ENCODE measurements at places on chromosomes 4 and X.
A peak's percentile ranks its signal among the peaks of the same experiment; 100 is the strongest.

DNA sequence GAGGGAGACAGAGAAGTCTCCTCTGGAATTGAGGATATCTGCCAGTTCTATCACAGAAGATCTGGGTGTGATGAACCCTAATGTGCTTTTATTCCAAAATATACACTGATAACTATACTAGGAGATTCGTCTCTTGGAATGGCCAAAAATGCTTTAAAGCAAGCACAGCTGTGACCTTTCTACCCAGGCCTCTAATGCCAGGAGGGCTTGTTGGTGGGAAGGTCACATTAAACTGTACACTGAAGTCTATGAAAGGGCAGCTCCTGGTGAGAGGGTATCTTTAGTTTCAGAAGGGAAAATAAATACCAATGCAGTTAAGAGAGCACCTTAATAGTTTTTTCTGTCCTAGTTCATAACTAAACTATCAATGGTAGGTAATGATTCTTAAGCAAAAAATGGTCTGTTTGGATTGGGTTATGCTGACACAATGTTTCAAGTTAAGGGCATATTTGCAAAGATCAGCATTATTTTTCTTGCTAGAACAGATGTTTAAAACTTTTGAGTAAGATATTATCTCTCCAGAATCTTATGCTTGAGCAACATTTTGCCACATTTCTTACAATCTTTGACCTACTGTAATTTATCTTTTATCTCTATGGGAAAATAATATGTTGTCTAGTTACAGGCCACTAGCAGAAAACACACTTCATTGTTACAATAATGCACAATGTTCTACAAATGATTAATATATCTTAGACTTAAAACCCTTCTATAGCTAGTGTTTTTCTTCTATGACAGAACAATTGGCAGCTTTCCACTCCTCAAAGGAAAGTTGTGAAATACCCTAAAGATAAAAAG, 59.6 kb downstream of the SEC24D start:
- DNase-seq = no peak

- no peak for DNase-seq
Measured at GRCh38 chr4:107531927-107532326, 188.1 kb downstream of the PAPSS1 start.

DNA sequence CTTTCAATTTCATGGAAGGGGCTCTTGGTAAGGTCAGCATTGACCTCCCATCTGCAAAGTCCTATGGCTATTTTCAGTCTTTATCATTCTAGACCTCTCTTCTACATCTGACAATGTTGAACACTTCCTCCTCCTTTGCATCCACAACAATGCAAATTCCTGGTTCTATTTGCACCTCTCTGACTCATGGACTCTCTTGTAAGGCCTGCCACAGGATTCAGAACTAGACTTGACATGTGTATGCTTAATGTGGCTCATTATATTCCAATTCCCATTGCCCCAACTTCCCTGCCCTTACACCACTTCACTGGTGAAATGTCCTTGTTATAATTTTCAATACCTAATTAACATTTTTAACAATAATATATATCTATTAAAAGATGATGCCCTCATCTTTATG, 314.3 kb upstream of the FGF13 start:
- DNase-seq = no peak

- DNase-seq = no peak
Measured at GRCh38 chr4:146590801-146591200, 47.9 kb upstream of the POU4F2 start.

- DNase-seq = no peak
Measured at GRCh38 chr4:68748181-68748991, 67.4 kb upstream of the UGT2B10 start.

DNA sequence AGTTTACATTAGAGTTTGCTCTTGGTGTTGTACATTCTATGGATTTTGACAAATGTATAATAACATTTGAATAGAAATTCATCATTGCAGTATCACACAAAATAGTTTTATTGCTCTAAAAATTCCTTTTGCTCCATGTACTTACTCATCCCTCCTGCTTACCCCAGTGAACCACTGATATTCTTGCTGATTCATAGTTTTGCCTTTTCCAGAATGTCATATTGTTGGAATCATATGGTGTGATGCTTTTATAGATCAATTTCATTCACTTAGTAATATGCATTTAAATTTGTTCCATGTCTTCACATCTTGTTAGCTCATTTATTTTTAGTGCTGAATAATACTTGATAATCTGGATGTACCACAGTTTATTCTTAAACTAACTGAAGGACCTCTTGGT, 1593.2 kb downstream of the C4orf33 start:
- no peak for DNase-seq

- no peak for DNase-seq
Measured at GRCh38 chr4:188841523-188841922, 702.3 kb downstream of the TRIML1 start.

DNA sequence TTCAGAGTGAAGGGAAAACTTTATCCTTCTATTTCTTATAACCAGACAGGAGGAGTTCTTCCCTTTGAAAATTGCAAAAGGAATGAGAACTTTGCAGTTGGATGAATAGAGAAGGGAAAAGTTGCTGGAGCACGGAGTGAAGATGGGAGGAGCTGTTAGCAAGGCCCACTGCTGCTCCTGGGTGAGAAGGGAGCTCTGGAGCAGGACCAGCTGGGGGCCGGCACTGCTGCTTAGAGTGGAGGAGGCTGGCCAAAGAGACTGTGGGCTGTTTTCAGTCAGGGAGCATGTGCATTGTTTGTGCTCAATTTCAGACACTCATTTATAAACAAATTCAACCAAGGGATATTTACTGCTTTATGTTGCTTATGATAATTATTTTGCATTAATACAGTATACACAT, 164.2 kb downstream of the STIM2 start:
- no peak for DNase-seq

GRCh38 chr4:37749398-37749988, 63.3 kb upstream of the RELL1 start:
- no peak for DNase-seq

DNA sequence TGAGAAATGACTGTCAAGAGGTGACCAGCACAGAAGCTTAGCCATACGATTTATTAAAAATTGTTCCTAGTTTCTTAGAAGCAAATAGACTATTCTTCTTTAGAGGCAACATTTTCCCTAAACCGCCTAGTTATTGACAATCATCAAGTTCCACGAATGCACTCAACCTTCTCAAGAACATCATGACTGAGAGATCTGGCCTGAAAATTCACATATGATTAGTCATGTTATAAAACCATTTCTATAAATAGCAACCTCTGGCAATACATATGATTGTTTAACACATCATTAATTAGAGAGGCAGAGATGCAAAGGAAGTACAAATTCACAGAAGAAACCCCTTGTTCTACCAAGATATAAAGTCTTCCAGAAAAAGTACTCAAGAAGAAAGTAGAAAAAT, 6.7 kb downstream of the NUP62CL start:
- no peak for DNase-seq

DNA sequence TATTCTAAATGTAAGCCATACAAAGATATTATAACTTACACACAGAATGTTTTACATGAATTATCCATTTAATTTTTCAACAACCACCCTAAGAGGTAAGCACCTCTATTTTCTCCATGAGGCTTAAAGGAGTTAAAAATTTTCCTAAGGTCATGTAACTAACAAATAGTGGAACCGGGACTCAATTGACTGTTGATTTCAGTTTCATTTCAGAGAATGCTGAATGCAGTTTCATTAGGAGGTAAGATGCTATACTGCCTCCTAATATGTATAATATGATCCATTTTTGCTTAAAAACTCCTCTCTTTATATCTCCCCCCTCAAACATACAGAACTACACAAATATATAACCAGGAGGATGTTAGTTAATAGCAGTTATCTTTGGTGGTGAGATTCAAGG, 29.1 kb downstream of the PHKA1 start:
- DNase-seq = no peak

- DNase-seq = no peak
Measured at GRCh38 chrX:123756320-123756719, 23.5 kb upstream of the THOC2 start.

- DNase-seq = no peak
Measured at GRCh38 chr4:110512901-110513300, 36.9 kb downstream of the ENPEP start.

- no peak for DNase-seq
Measured at GRCh38 chrX:153885208-153885787, 675 bp downstream of the L1CAM start.

- no peak for DNase-seq
Measured at GRCh38 chrX:66164470-66164869, 423 bp downstream of the HEPH start.

- DNase-seq = no peak
Measured at GRCh38 chrX:619812-620531, 10.6 kb upstream of the SHOX start.

GRCh38 chr4:23333946-23334878, 555.6 kb downstream of the PPARGC1A start:
- DNase-seq = peak; percentile 46

DNA sequence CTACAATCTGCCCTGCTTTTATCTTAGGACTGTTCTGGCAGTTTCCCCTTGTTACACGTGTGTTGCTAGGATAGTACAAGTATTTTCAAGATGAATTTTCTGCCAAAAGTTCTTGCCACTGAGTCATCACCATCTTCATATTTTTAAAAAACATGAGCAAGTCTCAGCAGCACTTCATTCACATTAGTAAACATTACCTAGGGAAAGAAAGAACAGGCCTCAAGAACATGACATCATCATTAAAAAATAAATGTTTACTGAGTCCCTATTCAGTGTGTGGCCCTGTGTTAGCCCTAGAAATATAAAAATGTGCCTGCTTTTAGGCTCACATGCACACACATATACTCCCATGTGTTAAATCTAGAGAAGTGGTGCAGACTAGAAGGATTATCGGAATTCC, 18.7 kb upstream of the GPC3 start:
- DNase-seq = no peak

DNA sequence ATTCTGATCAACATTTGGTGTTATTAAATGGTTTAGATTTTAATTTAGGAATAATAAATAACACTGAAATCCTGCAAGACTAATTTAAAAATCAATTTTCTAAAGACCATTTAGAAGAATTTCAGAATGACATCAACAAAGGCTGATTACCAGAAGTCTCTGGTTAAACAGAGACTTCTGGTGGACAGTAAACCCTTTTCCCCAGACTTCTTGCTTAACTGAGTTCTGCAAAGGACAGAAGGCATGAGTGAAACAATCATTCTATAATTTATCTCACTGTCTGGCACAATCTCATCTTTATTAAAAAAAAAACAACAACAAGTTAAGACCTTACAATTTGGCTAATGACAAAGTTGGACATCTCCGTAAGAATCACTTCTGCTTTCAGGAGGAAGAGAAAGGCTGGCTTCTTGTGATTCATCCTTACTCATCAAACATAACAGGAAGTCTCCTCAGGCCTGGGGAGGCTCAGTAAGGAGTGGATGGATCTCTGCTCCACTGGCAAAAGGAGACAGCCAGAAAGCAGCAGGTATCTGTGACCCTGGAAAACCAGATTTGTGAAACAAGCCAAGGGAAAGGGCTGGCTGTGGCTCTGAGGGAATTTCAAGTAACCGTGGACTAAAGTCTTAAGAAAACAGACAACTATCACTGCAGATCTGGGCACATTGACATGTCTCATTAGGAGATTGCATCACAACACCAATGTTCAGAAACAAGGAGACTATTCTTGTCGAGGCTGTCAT, 908 bp upstream of the TLR6 start:
- no peak for DNase-seq

- no peak for DNase-seq
Measured at GRCh38 chrX:123909523-123909922, 49.7 kb downstream of the XIAP start.

GRCh38 chr4:119207051-119207450, 5.5 kb upstream of the USP53 start:
- DNase-seq = no peak

GRCh38 chr4:107780665-107781064, 44.1 kb upstream of the SGMS2 start:
- DNase-seq = no peak

- no peak for DNase-seq
Measured at GRCh38 chr4:101660607-101661006, 129.9 kb upstream of the BANK1 start.

DNA sequence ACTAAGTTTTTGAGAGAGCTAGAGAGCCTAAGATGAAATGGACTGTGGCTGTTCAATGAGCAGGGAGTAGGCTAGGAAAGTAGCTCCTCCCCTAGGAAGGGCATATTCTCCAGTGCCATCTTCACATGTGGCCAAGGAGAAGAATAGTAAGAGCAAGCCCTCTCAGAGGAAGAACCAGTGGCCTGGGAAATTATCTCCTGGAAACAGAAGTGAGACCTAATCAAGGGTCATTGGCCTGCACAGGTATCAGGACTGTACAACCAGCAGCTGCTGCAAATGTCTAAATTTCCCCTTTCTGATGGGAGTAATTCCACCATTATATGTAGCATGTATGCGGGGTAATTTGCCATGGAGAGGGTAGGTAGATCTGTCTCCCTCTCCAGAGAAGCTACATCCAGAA, 334.8 kb upstream of the RASGEF1B start:
- no peak for DNase-seq

DNA sequence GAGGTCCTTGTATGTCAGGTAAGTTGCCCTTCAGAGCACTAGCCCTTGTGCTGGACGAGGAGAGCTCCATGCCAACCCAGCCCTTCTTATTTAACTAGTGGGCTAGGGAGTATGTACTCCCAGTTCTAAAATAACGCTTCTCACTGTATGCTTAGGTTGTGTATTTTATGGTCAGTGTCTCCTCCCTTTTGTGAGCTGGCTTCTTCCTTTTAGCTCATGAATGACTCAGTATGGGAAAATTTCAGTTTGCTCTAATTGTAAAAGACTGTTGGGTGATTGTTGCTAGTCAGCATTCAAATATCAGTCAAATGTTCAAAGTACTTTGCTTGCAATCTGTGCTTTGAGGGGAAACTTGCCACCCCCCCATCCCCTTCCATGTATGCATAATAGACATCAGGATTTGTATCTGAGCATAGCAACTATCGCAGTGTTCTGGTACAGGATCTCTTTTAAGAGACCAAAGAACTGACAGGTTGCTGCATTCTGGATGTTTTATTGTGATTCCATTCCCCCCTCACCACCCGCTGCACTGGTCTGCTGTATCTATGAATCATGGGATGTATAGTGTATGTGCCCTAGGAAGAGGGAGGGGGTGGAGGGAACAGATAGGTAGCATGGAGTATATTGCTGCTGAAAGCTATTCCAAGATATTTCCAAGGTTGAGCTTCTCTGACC, 34.7 kb downstream of the DLG3 start:
- no peak for DNase-seq

- DNase-seq = no peak
Measured at GRCh38 chrX:118552121-118552900, 56.7 kb downstream of the DOCK11 start.

DNA sequence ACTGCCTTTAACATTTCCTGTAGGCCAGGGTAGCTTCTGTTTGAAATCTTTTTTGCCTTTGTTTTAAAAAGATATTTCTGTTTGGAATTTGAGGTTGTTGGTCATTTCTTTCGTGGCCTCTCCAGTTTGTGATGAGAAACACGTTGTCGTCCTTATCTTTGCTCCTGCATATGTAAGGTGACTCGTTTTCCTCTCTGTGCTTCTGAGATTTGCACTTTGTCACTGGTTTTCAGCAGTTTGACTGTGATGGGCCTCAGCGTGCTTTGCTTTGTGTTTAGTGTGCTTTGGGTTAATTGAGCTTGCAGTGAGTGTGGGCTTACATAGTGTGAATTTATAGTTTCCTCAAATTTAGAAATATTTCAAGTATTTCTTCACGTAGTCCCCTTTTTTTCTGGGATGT, 81.5 kb downstream of the FAM193A start:
- DNase-seq = no peak

All from NCI-H510A (cell line).